ENCODE measurements at places on chromosomes 16 and 17. TPM values are rescaled to one million over a fixed set of nuclear protein-coding genes. Genes with fewer than 3 reads are reported as not detected.
A peak's percentile ranks its signal among the peaks of the same experiment; 100 is the strongest.

Gene CIBAR2
- total RNA-seq = not detected

Gene PRAC1
- not detected for total RNA-seq

Gene SLX1B
- total RNA-seq = 10.0 TPM

Gene KRTAP4-4
- total RNA-seq = not detected

Gene FADS6
- not detected for total RNA-seq

GRCh38 chr17:17526369-17526768 lies 30.2 kb upstream of the RASD1 start:
- no peak for DNase-seq

- DNase-seq = no peak
These were observed 36.0 kb upstream of the SLC39A11 start for GRCh38 chr17:73128496-73128895.

DNA sequence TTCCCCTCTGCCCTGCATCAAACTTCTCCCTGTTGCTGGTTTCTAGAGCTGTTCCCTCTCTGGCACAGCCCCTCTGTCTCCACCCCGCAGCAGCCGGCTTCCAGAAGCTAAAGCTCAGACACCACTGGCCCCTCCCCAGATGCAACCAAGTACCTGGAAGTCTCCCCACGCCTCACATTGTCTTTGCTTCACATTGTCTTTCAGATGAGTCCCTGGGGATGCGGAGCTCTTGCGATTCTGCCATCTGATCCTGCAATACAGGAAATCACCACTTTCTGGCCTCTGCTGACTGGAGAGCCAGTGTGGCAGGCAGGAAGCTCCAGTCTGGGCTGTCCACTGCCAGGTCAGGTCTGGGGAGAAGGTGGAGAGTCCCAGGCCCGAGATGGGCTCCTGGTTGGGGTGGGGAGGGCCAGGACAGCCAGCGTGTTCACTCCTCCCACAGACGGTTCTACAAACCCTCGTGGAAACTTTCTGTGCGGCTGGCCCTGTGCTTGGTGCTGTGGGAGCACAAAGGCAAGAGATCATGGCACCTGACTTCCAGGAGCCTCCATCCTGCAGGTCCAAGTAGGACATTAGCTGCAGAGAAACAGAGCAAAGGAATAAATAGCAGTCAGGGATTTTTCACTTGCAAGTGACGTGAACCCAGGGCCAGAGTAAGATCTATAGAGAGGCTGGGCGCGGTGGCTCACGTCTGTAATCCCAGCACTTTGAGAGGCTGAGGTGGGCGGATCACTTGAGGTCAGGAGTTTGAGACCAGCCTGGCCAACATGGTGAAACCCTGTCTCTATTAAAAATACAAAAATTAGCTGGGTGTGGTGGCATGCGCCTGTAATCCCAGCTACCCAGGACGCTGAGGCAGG lies 47.9 kb upstream of the MAP3K14 start:
- DNase-seq = no peak

DNA sequence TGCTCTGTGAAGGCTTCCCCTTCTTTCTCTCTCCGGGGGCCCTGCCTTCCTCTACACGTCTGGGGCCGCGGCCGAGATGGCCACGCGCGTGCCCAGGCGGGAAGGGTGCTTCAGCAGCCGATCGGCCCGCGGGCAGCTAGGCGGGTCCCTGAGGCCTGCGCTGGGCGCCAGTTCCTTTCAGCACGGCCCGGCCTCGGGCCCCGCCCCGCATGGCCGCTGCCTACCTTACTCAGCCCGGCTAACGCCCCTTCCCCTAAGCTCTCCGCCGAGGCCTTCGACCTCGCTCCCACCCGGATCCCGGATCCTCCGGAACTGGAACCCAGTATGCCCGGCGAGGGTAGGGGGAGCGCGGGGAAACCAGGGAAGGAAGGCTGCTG lies 335 bp downstream of the TMEM11 start:
- DNase-seq = peak; percentile 52

DNA sequence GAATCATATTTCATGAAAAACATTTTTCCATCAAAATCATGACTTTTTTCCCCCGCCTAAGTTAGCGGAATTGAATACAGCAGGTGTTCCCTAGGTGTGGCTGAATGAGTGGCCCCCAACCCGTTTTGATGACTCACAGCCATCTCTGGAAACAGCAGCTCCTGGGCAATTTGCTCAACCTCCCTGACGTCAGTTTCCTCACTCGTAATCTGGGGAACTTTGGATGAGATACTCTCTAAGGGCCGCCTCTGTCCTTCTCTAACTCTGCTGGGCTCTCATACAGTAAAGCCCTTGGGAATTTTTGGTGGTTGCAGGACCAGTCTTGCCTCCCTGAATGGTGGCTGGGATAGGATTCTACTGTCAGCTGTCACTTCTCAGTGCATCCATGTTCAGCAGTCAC lies 11.6 kb upstream of the NTN1 start:
- no peak for DNase-seq

DNA sequence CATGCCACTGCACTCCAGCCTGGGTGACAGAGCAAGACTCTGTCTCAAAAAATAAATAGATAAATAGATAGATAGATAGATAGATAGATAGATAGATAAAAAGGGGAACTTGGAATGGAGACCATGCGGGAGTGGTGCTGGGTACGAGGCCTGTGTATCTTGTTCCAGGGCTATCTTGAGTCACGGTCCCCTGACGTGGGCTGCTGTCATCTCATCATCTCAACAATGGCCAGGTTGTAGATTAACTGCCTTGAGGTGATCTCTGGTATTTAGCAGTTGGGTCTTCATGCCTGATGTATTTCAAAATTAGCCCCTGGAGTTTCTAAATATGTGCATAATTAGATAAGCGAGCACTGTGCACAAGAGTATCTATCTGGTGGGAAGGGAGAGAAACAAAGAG lies 212.1 kb downstream of the CDRT15L2 start:
- no peak for DNase-seq

GRCh38 chr17:75763613-75764416 lies 1.2 kb downstream of the GALK1 start:
- DNase-seq = no peak

DNA sequence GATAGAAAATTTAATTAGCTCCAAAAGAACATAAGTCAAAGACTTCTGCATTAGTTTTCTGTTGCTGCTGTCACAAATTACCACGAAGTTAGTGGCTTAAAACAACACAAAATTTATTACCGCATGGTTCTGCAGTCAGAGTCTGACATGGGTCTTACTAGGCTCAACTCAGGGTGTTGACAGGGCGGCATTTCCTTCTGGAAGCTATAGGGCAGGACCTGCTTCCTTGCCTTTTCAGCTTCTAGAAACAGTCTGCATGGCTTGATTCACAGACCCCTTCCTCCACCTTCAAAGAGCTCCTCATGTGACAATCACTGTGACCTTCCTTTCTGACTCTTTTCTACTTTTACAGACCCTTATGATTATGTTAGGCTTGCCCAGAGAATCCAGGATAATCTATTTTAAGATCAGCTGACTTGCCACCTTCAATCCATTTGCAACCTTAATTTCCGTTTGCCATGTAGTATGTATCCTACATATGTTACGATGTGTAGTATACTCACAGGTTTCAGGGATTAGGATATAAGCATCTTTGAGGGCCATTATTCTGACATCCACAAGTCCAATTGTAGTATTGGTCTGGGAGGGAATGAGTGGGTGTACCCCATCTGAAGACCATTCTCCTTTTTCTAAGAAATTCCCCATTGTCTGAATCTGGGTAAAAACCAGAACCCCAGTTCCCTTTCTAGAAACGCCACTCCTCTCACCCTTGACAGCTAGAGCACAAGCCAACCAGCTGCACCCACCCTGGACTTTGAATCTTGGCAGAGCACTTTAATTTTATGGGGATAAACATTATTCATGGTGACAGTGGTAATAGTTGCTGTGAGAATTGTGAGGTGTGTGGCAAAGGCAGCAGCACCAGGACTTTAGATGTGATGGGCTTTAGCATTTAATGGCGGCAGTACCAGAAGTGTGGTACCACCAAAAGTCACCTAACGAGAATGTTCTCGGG lies 265.5 kb downstream of the KCNJ2 start:
- DNase-seq = no peak

DNA sequence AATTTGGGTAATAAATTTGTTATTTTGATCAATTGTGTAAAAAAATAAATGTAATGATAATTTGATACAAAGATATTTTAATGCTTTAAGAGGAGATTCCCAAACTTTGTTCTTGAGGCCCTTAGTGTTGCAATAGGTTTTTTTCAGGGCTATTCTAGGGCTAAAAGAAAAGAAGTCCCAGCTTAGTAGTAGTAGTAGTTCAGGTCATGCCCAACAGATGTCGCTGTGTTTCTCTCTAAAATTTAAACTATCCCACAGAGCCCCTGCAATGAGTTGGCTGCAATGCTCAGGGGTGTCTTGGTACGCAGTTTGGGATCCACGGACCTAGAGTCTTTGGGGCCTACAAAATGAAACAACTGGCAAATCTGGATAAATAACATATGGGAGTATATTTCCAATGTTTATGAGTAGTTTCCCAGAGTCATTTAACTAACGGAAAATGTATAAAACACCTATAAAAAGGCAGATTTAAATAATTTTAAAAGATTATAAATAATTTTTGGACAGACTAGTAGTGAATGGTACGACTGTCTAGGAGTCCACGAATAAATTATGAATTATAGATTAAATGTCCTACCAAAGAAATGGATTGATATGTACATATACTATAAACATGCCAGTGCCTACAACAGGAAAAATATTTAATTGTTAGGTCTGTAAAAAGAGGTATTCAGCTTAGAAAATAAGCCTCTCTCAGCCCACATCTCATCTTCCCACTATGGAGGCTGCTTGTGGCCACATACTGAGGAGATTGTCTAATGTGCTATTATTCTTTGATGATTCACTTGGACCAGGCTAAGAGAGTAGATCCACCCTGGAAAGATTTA lies 228.5 kb upstream of the PMFBP1 start:
- peak; percentile 76 for DNase-seq

DNA sequence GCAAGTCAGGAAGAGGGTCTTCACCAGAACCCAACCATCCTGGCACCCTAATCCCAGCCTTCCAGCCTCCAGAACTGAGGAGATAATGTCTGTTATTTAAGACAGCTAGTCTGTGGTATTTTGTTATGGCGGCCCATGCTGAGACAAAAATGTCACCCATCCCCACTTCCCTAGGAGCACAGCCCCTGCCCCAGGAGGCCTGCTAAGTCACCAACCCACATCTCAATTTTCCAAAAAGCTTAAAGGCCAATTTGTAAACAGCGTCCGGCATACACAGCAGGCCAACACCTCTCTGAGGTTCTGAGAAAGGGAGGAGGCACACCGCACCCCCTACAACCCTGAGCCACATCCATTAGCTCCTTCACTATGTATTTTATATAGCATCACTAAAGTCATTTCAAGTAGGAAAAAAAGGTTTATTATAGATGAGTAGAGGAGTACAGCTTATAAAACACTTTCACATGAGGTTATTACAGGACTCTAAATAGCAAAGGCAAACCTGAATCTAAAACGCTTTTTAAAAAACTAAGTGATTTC lies 6.9 kb downstream of the TMEM170A start:
- DNase-seq = no peak

- peak; percentile 77 for DNase-seq
These were observed 51.6 kb downstream of the N4BP1 start for GRCh38 chr16:48558371-48558841.

DNA sequence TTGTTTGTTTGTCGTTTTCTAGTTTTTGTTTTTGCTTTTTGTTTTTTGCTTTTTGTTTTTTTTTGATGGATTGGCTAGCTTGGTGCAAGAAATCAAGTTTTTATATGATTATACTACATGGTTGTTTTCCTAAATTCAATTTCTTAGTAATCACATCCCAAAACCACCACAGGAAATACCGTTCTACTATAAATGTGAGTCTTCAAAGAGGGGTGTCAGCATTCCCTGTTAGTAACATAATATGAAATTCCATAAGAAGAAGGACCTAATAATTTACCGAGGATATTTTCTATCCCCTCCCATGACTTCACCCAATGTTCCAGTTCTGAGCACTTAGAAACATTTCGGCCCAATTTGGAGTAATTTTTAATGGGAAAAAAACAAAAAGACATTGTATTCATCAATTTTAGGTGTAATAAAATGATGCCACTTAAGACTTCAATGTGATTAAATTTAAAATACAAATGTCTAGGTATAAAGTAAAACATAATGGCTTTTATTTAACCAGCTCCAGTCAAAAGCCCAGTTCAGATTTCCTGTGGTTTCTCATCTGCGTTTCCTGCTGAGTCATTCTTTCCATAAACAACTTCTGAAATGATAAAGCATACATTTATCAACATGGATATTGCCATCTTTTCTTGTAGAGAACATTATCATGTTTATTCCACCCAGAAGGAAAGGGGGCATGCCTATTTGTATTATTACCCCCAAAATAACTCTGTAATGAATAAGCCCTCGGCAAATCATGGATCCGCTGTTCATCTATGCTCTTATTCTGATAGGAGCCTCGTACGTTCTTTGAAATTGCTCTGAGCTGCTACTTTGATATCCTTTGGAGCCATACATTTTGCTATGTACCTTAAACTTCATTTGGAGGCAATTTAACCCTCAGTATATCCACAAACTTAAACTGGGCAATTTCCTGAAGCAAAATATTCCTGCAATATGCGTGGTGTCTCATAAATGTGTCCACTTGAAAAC lies 28.1 kb downstream of the HSBP1 start:
- peak; percentile 83 for DNase-seq

DNA sequence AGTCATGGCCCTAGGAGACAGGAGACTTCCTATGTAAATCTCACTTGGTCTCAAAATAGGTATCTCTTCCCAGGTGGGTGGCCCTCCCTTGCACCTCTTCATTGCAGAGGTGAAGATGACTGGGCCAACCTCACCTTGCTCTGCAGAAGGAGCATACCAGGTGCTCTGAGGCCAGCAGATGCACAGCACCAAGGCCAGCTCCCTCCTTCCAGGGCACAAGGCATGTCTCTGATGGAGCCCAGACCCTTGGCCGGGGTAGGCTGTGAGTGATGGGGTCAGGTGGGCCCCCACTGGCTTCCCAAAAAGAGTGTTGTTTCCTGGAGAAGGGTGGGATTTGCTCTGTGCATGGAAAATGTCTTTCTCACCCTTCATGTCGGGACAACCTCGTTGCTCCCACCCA lies 12.8 kb downstream of the CACNG5 start:
- DNase-seq = no peak

DNA sequence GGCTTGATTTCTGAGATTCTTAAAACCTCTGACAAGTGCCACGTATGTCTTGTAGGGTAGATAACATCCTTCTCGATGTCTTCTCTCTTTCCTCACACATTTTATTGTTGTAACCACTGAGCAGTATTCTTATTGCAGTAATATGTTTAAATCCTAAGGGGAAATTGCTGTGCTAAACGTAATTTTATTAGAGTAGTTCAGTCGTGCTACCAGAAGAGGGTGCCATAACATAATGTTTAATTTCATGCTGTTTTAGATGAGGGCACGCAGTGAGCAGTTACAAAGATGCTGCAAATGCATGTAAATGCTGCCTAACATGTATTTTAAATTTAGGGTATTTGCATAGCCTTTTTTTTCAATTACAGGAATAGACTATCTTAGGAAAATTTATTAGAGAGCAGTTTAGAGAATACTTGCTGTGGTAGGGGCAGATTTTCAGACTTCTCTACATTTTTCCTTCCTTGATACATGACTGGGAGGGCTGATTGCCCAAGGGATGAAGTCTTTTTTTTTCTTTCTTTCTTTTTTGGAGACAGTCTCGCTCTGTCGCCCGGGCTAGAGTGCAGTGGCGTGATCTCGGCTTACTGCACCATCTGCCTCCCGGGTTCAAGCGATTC lies 51.7 kb downstream of the GAN start:
- DNase-seq = peak; percentile 63

Data from fibroblast of villous mesenchyme (primary cell).